ENCODE measurements at places on chromosomes 11 and 22.

GRCh38 chr11:16807306-16807705 is 68.9 kb downstream of the C11orf58 start:
- no peak for DNase-seq

- no peak for DNase-seq
Observed at GRCh38 chr11:27052668-27053067, 12.1 kb downstream of the BBOX1 start.

- DNase-seq = no peak
Observed at GRCh38 chr11:110242746-110243145, 53.7 kb downstream of the RDX start.

DNA sequence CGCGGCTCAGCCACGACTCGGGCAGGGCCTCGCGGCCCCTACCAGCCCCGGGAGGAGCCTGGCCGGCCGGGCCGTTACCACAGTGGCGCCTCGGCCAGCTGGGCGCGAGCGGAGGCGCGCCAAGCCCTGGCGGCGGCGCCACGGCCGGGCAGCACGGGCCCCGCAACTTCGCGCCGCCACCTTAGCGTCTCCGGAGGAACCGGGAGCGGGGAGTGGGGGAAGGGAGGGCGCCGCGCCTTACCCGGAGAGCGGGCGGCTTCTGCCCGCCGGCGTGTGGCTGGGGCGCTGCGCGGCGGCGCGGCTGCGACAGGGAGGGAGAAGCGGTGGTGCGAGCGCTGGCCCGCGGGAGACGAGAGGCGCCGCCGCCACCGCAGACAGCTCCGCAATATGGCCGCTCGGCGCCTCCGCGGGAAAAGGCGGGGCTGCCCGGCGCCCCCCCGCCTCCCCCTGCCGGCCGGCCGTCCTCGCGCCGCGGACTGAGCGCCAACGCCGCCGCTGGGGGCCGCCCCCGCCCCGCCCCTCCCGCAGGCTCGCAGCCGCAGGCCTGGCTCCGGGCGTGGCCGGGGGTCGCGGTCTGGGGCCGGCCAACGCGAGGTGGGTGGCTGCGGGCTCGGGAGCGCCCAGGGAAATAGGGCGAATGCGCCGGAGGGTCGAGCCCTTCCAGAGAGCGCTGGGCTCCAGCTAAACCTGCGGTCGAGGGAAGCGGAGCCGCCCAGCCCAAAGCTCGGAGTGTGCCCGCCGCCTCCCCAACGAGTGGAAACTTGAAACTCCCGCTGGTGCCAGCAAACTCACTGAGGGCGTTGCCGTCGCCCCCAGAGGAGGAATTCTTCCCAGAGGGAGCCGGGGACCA is at the start of gene RDX:
TSS of gene RDX (minus strand) at position 389 of the 850 bp plus-strand sequence. CDS start 16,922 bp downstream, outside the sequence.
- peak; percentile 56 for DNase-seq

DNA sequence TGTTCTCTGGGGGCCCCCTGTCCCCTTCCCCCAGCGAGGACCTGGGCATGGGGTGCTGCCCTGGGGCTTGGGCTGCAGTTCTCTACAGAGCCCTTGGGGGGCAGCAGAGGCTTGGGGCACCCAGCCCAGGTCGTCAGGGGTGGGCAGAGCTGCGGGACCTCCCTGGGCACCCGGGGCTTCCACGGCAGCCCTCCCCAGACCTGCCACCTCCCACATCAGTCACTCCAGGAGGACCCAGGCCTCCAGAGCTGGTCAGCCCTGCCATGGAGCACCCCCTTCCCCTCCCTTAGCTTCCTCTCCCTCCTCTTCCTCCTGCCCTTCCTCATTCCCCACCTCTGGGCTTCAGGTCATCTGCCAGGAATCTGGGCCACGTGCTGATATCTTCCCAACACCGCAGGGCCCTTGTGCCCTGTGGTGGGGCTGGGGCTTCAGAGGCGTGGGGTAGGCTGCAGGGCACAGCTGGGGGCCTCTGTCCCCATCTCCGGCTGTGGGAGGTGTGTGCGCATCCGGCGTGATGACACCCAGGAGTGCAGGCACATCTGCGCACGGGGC is 5.8 kb downstream of the TSPAN4 start:
- peak; percentile 46 for DNase-seq

GRCh38 chr11:70080763-70081162 is 2.6 kb downstream of the ANO1 start:
- no peak for DNase-seq

GRCh38 chr11:33534575-33534974 is 166.1 kb downstream of the C11orf91 start:
- DNase-seq = no peak

GRCh38 chr11:8967184-8967583 is 2.9 kb upstream of the TMEM9B start:
- DNase-seq = no peak

- no peak for DNase-seq
Observed at GRCh38 chr22:50083462-50084079, 1.7 kb downstream of the MLC1 start.

GRCh38 chr11:87871056-87871455 is 304.2 kb downstream of the RAB38 start:
- no peak for DNase-seq

DNA sequence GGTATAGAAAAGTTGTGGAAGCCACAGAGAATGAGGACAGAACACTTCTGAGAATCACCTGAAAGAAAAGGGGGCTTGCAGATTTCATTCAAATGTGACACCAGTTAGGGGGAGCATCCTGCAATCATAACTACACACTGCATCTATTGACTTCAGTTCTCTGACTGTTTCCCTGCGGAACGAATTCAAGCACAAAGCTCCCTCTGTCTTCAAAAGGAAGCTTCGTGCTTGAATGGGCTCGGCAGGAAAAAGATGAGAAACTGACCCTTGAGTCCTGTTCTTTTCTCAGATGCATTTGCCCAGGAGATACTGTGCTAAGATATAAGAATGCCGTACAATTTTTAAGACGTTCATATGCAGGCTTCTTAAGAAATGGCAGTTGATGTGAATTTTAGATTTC is 2000.4 kb upstream of the RAG2 start:
- no peak for DNase-seq

- DNase-seq = no peak
Observed at GRCh38 chr11:17343907-17344306, 7.7 kb upstream of the NCR3LG1 start.

DNA sequence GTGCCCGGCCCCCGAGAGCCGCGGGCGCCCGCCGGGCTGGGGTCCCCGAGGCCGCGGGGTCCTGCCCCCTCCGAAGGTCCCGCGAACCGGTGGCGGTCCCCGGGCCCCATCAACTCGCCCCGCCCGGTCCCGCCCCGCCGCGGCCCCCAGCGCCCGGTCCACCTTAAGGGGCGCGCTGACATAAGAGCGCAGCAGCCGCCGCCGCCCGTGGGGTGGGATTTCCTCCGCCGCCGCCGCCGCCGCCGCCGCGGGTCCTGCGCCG is at the start of gene ZDHHC8:
TSS of gene ZDHHC8 (plus strand) at position 208 of the 262 bp plus-strand sequence. CDS start 144 bp downstream, outside the sequence.
- peak; percentile 38 for DNase-seq

GRCh38 chr11:132844956-132845696 is 687.2 kb downstream of the OPCML start:
- DNase-seq = no peak

DNA sequence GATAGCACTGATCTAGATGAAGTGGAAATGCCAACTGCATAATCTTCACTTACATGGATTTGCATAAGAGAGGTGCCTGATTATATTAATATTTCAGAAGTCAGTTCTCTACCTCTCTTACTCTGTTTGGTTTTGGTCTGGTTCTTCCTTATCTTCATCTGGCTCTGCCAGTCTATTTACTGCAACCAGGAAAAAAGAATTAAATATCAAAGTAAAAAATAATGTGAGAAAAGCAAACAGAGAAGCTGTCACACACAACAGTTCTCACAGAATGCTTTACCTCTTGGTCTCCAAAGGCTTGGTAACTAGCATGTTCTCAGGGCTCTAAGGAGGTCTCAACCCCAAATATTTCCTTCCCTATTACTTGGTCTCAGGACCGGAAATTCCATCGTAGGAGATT is 6.7 kb downstream of the VSIG10L2 start:
- DNase-seq = no peak

GRCh38 chr11:75262436-75262835 is 21.9 kb downstream of the TPBGL start:
- no peak for DNase-seq

GRCh38 chr22:32100711-32101110 is 57.6 kb downstream of the SLC5A1 start:
- no peak for DNase-seq

DNA sequence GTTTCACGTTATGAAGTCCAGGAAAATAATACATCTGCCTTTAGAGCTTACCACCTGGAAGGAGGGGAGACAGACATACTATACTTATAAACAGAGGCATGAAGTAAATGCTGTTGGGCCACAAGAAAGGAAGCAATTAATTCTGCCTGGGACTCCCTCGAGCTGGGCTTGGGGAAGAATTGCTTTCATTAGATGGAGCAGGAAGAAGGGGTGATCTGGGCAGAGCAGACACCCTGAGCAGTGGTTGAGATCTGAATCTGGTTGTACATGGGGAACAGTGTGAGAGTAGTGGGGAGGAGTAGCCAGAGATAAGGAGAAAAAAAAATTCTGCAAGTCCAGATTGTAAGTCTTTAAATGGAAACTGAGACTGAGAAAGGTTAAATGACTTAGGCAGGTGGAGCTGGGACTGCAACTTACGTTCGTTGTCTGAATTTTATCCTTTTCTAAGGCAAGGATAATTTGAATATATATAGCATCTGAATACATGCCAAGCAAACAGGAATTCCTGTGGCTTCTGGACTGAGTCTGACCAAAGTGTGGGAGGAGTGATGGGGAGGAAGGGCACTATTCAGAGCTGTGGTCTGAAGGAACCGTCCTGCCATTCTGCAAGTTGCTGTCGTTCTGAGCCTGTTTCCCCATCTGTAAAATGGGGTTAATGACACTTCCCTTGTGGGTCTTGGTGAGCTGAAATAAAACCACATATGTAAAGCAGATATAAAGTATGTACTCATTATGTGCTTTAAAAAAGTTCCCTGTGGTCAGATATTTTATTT is 7.9 kb downstream of the NCAM1 start:
- no peak for DNase-seq

DNA sequence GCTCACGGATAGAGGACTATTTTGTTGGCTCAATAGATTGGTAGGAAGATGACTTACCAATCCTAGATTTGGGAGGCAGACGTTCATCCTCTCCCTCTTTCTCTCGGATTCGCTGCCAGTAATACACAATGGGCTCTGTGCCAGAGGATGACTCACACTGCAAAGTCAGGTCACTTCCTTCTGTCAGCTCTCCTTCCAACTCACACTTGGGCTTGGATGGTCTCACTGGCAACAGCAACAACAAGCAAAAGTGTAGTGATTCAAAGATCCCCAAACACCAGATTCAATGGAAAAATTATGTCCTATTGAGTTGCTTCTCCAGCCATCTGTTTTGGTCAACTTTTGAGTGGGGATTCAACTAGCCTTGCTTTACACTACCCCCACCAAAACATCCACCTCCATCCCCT is 21.7 kb upstream of the HSPA8 start:
- peak; percentile 44 for DNase-seq

- DNase-seq = peak; percentile 25
Observed at GRCh38 chr22:38305471-38306448, 11.5 kb downstream of the CSNK1E start.

DNA sequence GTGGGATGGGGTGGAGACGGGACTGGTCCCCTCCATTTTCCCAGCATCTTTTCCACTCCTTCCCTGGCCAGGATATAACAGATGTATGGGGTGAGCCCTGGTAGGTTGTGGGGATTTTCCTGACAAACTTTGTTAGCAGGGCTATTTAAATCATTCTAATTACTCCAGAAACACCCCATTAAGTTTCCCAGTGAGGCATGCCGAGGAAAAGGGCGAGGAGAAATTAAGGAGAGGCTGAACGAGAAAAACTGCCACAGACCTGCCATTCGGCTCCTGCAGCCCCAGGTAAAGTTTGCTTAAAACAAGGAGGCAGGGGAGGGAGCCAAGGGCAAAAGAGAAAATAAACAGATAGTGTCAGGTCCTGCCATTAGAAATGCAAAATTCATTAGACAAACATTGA is 428.2 kb downstream of the BUD13 start:
- DNase-seq = no peak

- no peak for DNase-seq
Observed at GRCh38 chr11:97363331-97363730, 973.5 kb downstream of the JRKL start.

DNA sequence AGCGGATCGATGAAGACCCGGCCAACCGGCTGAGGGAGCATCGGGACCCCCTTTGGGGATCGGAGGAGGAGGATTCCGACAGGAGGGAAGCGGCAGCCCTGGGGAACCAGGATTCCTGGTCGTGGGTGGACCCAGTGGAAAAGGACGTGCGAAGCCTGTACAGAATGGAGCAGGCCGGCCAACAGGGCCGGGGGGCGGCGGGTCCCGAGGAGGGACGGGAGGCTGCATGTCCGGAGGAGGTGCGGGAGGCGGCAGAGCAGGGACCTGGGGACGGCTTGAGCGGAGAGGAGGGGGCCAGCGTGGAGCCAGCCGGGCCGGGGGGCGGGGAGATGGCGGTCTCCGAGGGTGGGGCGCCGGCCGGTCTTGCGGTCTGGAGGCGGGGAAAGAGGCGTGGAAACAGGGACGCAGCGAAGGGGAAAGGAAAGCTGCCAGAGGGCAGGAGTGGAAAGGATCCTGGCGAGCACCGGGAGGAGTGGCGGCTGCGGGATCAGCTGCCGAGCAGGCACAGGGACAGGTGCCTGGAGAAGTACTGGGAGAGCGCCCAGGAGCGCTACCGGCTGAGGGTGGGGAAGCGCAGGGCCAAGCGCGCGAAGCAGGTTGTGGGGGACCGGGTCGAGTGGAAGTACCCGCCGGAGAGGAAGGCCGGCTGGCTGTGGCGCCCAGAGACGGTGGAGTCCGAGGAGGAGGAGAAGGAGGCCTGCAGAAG is at the start of gene ANO5:
TSS of gene ANO5 (plus strand) at position 444 of the 706 bp plus-strand sequence. CDS start 408 bp downstream, outside the sequence.
- no peak for DNase-seq

DNA sequence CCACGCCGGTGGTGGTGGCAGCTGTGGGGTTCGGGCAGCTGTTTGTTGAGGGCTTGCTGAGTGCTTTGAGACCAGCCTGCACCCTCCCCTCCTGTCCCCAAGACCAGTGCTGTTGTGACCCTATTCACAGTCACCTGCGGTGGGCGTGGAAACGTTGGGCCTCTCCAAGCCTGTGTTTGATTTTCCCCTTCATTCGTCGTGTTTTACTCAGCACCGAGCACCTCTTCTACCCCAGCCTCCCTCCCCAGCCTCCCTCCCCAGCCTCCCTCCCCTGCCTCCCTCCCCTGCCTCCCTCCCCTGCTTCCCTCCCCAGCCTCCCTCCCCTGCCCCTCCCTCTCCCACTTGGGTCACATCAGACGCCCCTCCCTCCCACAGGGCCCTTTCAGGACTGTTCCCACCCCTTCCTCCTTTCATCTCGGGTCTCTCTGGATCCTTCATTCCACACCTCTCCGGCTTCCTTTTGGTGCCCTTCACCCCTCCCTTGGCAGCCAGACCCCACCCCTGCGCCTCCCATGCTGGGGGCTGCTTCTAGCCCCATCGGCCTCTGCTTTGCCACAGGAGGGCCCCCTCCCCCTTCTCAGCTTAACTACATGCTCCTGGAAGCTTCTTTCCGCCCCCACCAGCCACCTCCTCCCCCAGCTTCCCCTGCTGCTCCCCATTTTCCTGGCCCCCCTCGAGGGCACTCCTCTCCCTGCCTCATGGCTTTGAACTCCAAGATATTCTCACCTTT is 14.8 kb downstream of the FRMD8 start:
- no peak for DNase-seq

DNA sequence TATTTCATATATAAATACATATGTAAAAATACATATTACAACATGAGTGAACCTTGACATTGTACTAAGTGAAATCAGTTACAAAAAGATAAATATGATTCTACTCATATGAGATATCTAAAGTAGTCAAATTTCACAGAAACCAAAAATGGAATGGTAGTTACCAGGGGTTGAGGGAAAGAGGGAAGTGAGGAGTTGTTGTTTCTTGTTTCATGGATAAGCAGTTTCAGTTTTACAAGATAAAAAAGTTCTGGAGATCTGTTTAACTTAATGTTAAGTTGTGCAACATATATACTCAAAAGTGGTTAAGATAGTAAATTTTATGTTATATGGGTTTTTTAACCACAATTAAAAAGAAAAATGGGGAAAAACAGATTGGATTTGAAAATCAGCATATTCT is 107.7 kb downstream of the ELP4 start:
- no peak for DNase-seq

Measured in effector memory CD4-positive, alpha-beta T cell (primary cell).